B cell (primary cell): ENCODE measurements at places on chromosomes 4 and X.

GRCh38 chr4:13887010-13887409 is 259.5 kb upstream of the BOD1L1 start:
- H3K27me3 ChIP-seq = no peaks in the 10 kb centered on the region
- H3K4me1 ChIP-seq = no peaks in the 10 kb centered on the region
- DNase-seq = no peak
- no peak overlapping the region for H3K4me3 ChIP-seq
- no peak overlapping the region for H3K27ac ChIP-seq
- no peaks in the 10 kb centered on the region for H3K36me3 ChIP-seq

DNA sequence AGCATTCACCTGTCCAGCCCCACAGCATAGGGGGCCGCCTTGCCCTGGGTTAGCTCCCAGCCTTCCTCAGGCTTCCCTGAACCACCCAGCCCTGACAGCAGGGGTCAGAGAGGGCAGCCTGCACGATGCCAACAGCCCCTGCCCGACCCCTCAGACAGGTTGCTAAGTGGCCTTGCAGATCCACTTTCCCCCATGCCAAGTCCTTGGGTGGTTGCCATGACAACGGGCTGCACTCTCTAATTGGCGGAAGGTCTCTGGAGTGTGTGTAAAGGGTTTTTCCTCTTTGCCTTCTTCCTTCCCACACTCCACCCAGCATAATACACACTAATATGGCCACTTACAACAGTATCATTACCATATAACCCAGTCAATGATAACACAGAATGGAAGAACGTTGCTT is 99.6 kb upstream of the AFAP1 start:
- DNase-seq = no peak
- H3K4me3 ChIP-seq = no peak overlapping the region
- peaks cover 2% of the 10 kb centered on the region for H3K27me3 ChIP-seq

GRCh38 chr4:147625733-147626132 is 8.5 kb downstream of the TMEM184C start:
- no peaks in the 10 kb centered on the region for H3K27me3 ChIP-seq
- H3K4me3 ChIP-seq = no peak overlapping the region
- DNase-seq = no peak
- H3K27ac ChIP-seq = no peak overlapping the region
- peaks cover 3% of the 10 kb centered on the region for H3K36me3 ChIP-seq

- no peaks in the 10 kb centered on the region for H3K4me1 ChIP-seq
- H3K4me3 ChIP-seq = no peak overlapping the region
- H3K27ac ChIP-seq = no peak overlapping the region
- H3K27me3 ChIP-seq = no peaks in the 10 kb centered on the region
- no peaks in the 10 kb centered on the region for H3K36me3 ChIP-seq
These were observed 121.0 kb downstream of the ENPP6 start for GRCh38 chr4:184096561-184097240.

DNA sequence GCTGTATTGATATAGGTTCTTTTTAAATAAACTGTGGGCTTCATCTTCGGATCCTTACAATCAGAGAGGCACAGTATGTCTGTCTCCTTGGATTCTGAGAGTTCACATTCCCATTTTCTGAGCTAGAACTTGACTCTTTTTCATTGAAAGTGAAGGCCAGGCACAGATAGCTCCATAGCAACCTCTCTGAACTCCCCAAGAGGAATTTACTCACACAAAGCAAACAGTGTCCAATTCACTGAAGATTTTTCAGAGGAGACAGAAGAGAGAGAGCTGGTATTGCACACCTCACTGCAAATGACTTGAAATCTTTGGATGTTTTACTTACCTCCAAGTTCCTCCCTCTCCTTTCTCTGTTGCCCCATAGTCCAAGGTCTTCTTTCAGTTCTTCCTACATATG is 130.9 kb upstream of the CASK start:
- H3K36me3 ChIP-seq = no peaks in the 10 kb centered on the region
- H3K27me3 ChIP-seq = no peaks in the 10 kb centered on the region
- no peak overlapping the region for H3K4me3 ChIP-seq
- no peak overlapping the region for H3K27ac ChIP-seq
- no peak for DNase-seq
